Amygdala (tissue), 56 donors: ENCODE measurements at places on chromosomes 1 and 21.

GRCh38 chr21:28971171-28971570 lies 21.5 kb downstream of the LTN1 start:
- no peak for DNase-seq

- no peak for DNase-seq
Measured at GRCh38 chr1:30423570-30423969, 299.8 kb downstream of the MATN1 start.

GRCh38 chr1:6906783-6907182 lies 121.5 kb downstream of the CAMTA1 start:
- no peak for DNase-seq

DNA sequence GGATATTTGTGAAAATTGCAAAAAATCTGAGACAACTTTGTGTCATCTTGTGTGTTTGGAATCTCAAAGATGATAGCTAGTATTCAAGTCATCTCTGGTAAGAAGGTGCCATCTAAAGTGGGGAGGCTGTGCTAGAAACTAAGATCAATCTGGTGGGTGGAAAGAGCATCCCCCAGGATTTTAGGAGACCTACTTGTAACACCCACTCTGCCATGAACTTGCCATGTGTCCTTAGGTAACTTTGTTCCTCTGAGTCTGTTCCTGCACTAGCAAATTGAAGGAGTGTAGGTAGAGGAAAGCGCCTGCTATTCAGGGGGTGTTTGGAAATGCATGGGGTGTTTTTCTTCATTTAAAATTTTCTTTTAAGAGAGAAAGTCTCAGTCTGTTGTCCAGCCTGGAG lies 24.4 kb downstream of the LGR6 start:
- no peak for DNase-seq

DNA sequence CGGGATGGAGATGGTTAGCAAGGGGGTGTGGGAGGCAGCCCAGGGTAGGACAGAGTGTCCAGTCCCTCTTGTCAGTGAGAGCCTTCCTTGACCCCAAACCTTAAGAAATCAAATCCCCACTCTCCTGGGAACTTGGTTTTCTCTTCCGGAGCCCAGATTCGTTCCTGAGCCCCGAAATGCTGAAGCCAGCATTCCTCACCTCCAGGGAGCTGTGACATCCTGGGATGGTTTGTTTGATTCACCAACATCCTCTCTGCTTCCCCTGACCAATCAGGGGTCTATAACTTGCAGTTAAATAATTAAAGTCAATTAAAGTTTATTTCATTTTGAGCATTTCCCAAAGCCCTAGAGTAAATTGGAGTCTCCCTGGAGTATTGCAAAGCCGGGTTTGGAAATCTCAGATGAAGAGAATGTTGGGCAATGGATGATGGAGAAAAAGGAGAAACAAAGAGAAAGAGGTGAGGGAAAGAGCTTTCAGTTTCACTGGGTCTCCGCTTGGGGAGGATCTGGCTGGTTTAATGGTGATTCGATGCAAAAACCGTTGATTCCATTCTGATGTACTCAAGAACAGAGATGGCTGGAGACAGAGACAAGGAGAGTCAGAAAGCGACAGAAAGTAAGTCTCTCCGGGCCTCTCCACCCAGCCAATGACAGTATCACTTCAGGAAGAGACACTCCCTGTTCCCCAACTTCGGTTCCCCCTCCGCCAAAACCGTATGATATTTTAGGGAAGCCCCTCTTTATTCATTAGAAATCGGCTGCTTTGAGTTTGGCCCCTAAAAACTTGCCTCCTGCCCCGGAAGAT lies 12.8 kb upstream of the ALX3 start:
- no peak for DNase-seq
